ENCODE measurements at places on chromosomes 13 and 19.

GRCh38 chr19:43430142-43430710 lies 15.5 kb downstream of the TEX101 start:
- no peaks in the 10 kb centered on the region for H3K27me3 ChIP-seq
- no peak for DNase-seq
- H3K4me3 ChIP-seq: no peak overlapping the region
- H3K4me1 ChIP-seq: peaks cover 9% of the 10 kb centered on the region
- no peak overlapping the region for H3K27ac ChIP-seq

- no peak overlapping the region for H3K4me3 ChIP-seq
- no peak overlapping the region for H3K27ac ChIP-seq
- no peaks in the 10 kb centered on the region for H3K36me3 ChIP-seq
These were observed 11.4 kb upstream of the IGFL1 start for GRCh38 chr19:46218160-46218559.

- H3K36me3 ChIP-seq: no peaks in the 10 kb centered on the region
- H3K4me3 ChIP-seq: no peak overlapping the region
- no peaks in the 10 kb centered on the region for H3K27me3 ChIP-seq
- peaks cover 68% of the 10 kb centered on the region for H3K4me1 ChIP-seq
- DNase-seq: no peak
- H3K27ac ChIP-seq: no peak overlapping the region
These were observed 23.5 kb downstream of the ACTN4 start for GRCh38 chr19:38670921-38671398.

GRCh38 chr19:38277969-38278680 lies 13.8 kb downstream of the SPINT2 start:
- no peak overlapping the region for H3K4me3 ChIP-seq
- no peak overlapping the region for H3K27ac ChIP-seq
- no peaks in the 10 kb centered on the region for H3K4me1 ChIP-seq
- no peaks in the 10 kb centered on the region for H3K36me3 ChIP-seq
- DNase-seq: no peak
- no peaks in the 10 kb centered on the region for H3K27me3 ChIP-seq

GRCh38 chr13:23018143-23018542 lies 162.6 kb upstream of the SGCG start:
- H3K27me3 ChIP-seq: no peaks in the 10 kb centered on the region
- DNase-seq: no peak
- no peak overlapping the region for H3K4me3 ChIP-seq
- H3K4me1 ChIP-seq: no peaks in the 10 kb centered on the region

DNA sequence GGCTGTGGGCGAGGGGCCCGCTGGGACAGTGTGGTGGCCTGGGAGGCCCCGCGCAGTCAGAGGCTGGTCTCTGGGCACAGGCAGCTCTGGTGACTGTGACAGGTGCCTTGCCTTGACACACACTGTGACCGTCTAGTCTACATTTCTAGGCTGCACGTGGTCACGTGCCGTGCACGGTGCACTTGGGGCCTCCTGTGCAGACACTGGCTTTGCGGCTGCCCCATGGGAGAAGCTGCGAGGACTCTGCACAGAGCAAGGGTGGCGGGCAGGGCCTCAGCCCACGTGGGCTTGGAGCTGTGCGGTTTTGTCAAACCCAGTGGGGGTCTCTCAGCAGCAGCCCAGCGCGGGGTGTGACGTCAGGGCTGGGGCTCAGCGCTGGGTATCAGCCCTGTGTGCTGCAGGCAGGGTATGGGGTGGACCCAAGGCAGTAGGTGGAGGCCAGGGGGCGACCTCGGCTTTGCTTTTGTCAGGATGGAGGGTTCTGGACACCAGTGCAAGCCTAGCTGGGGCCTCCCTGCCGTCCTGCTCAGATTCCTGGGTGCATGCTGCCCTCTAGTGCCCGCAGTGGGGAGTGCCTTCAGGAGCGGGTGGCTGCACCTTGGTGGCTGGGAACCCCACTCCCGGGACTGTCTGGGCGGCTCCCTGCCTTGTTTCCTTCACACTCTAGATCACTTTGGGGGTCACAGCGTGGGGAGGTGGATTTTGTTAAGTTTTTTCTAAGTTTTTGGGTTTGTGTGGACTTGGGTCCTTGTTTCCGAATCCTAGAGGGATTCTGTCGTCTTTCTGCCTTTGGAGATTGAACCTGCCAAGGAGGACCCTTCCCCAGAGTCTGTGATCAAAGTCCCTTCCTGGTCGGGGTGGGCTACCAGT lies 62.6 kb downstream of the KDM4B start:
- no peaks in the 10 kb centered on the region for H3K27me3 ChIP-seq
- DNase-seq: peak; percentile 71
- H3K27ac ChIP-seq: no peak overlapping the region

DNA sequence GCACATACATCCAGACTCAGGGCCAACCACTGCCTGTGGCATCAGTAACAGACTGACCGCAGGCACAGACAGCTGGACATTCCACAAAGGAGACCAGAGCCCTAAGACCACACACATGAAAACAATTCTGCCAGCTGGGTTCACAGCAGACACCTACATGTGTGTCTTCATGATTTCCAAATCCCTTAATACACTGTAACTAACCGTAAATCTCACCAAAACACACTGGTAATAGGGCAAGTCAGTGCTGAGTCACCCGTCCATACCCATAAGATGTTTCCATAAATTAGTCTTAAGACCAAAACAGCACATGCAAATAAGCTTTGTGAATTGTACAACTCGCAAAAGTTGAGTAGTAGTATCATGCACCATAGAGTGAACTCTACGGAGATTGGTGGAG lies 65.4 kb downstream of the TUBGCP3 start:
- DNase-seq: no peak
- no peaks in the 10 kb centered on the region for H3K27me3 ChIP-seq
- peaks cover 15% of the 10 kb centered on the region for H3K36me3 ChIP-seq
- no peaks in the 10 kb centered on the region for H3K4me1 ChIP-seq

DNA sequence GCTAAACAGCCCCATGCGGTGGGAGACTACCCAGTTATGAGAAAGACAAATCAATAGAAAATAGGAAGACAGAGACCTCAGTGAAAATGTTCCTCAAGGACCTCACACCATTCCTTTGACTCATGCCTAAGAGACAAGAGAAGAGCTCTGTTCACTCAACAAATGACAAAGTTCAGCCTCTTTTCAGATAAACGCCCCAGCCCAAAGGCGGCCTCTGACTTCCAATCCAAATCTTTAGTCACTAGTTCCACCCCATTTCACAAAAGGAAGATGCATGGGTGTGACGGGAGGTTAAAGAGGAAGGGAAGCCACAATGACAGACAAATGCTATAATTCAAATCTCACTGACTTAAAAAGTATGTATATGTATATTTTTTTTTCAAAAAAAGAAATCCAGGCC lies 8.1 kb downstream of the CARS2 start:
- H3K4me1 ChIP-seq: peaks cover 6% of the 10 kb centered on the region
- no peaks in the 10 kb centered on the region for H3K27me3 ChIP-seq
- H3K4me3 ChIP-seq: no peak overlapping the region
- H3K27ac ChIP-seq: no peak overlapping the region
- H3K36me3 ChIP-seq: peaks cover 30% of the 10 kb centered on the region
- no peak for DNase-seq

DNA sequence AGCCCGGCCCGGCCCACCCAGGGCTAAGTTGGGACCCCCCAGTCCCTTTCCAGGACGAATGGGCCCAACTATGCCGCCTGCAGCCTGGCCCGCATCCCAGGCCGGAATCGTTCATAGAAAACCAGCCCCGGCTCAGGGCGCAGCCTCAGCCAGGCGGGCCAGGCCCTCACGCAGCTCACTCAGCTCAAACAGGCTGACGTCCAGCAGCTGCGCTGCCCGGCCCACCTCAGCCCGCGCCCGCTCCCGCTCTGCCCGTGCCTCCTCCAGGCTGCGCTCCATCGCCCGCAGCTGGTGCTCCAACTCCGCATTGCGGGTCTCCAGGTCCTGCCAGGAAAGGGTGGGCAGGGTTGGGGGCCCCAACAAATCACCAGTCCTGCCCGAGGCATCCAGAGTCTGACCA lies 9.8 kb downstream of the DDX49 start:
- peaks cover 10% of the 10 kb centered on the region for H3K36me3 ChIP-seq
- H3K4me3 ChIP-seq: no peak overlapping the region
- H3K27me3 ChIP-seq: no peaks in the 10 kb centered on the region
- peaks cover 4% of the 10 kb centered on the region for H3K4me1 ChIP-seq
- DNase-seq: no peak
- no peak overlapping the region for H3K27ac ChIP-seq

- H3K27me3 ChIP-seq: no peaks in the 10 kb centered on the region
- H3K36me3 ChIP-seq: peaks cover 4% of the 10 kb centered on the region
- H3K4me3 ChIP-seq: no peak overlapping the region
- H3K4me1 ChIP-seq: no peaks in the 10 kb centered on the region
- no peak for DNase-seq
These were observed 10.3 kb upstream of the STRN4 start for GRCh38 chr19:46756544-46756888.

- no peaks in the 10 kb centered on the region for H3K36me3 ChIP-seq
- DNase-seq: no peak
- no peak overlapping the region for H3K27ac ChIP-seq
- H3K27me3 ChIP-seq: no peaks in the 10 kb centered on the region
- H3K4me1 ChIP-seq: no peaks in the 10 kb centered on the region
- no peak overlapping the region for H3K4me3 ChIP-seq
These were observed 133.7 kb downstream of the RAP2A start for GRCh38 chr13:97567510-97568243.

DNA sequence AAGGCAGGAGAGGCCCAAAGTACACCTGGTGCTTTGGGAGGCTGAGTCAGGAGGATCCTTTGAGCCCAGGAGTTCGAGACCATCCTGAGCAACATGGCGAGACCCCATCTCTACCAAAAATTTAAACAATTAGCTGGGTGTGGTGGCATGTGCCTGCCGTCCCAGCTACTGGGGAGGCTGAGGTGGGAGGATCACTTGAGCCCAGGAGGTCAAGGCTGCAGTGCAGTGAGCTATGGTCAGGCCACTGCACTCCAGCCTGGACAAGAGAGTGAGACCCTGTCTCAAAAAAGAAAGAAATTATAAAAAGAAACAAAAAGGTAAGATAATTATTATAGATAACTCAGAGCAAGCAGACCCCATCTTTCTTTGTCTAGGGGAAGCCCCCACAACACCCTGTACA lies 1.9 kb downstream of the HOMER3 start:
- H3K4me1 ChIP-seq: peaks cover 6% of the 10 kb centered on the region
- peaks cover 5% of the 10 kb centered on the region for H3K27me3 ChIP-seq
- no peaks in the 10 kb centered on the region for H3K36me3 ChIP-seq

- no peaks in the 10 kb centered on the region for H3K36me3 ChIP-seq
- H3K4me1 ChIP-seq: no peaks in the 10 kb centered on the region
- H3K27me3 ChIP-seq: no peaks in the 10 kb centered on the region
- no peak overlapping the region for H3K27ac ChIP-seq
- H3K4me3 ChIP-seq: no peak overlapping the region
- no peak for DNase-seq
These were observed 647.1 kb upstream of the SLITRK6 start for GRCh38 chr13:86446311-86446710.

- no peak overlapping the region for H3K27ac ChIP-seq
- no peak overlapping the region for H3K4me3 ChIP-seq
- H3K36me3 ChIP-seq: no peaks in the 10 kb centered on the region
These were observed 1181.9 kb downstream of the OLFM4 start for GRCh38 chr13:54210397-54211049.

- no peaks in the 10 kb centered on the region for H3K27me3 ChIP-seq
- DNase-seq: peak; percentile 76
These were observed 61.4 kb upstream of the NFIC start for GRCh38 chr19:3304871-3305423.

- H3K4me3 ChIP-seq: no peak overlapping the region
- no peak for DNase-seq
- H3K4me1 ChIP-seq: peaks cover 57% of the 10 kb centered on the region
- peaks cover 22% of the 10 kb centered on the region for H3K36me3 ChIP-seq
- H3K27me3 ChIP-seq: no peaks in the 10 kb centered on the region
These were observed 6.3 kb downstream of the ARGLU1 start for GRCh38 chr13:106561551-106562170.

DNA sequence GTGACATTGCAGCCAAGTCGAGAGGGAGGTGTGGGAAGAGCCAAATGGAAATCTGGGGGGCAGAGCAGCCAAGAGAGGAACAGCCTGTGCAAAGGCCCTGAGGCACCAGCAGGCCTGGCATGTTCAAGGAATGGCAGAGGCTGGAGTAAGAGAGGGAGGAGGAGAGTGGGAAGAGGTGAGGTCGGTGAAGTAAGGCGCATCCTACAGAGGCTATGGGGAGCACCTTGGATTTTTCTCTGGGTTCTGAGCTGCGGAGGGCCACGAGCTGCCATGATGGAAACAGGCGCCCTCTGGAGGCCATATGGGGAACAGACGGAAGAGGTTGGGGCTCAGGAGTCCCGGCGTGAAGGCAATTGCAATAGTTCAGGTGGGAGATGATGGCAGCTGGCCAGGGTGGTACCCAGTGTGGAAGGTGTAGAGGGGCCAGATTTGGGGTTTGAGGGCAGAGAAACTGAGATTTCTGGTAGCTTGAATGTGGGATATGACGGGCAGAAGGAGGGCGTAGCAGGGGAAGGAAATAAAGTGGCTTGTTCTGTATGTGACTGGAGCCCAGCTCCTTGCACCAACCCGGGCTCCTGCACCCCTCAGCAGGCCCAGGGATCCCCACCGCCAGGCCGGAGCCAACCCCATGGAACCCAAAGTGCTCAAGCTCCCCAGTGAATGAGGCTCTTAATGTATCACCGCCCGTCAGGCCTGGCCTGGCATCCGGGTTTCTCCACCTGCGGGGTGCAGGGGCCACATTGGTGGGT lies 20.5 kb upstream of the STRN4 start:
- H3K4me3 ChIP-seq: no peak overlapping the region
- H3K4me1 ChIP-seq: no peaks in the 10 kb centered on the region
- no peak overlapping the region for H3K27ac ChIP-seq
- no peaks in the 10 kb centered on the region for H3K36me3 ChIP-seq
- H3K27me3 ChIP-seq: no peaks in the 10 kb centered on the region

DNA sequence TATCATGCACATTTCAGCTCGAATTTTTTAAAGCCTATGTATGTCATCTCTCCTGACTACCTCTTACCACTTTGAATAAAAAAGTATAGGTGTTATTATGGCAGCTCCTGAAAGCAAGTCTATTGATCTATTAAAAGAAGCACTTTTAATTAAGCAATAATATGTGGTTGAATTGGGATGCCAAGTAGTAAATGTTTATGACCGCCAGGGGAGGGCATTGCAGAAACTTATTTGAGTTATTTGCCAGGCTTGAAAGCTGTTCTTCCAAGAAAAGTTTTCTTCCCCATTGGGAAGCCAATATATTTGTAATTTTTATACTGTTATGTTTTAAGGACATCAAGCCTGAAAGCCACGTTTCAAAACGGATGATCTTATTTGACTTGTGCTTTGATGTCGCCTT lies 88.1 kb upstream of the SOX21 start:
- H3K4me3 ChIP-seq: no peak overlapping the region
- no peaks in the 10 kb centered on the region for H3K27me3 ChIP-seq
- H3K27ac ChIP-seq: no peak overlapping the region
- H3K4me1 ChIP-seq: no peaks in the 10 kb centered on the region
- no peaks in the 10 kb centered on the region for H3K36me3 ChIP-seq

- DNase-seq: no peak
- peaks cover 16% of the 10 kb centered on the region for H3K4me1 ChIP-seq
- H3K4me3 ChIP-seq: no peak overlapping the region
- no peaks in the 10 kb centered on the region for H3K27me3 ChIP-seq
- no peak overlapping the region for H3K27ac ChIP-seq
- H3K36me3 ChIP-seq: no peaks in the 10 kb centered on the region
These were observed 4.7 kb upstream of the ASF1B start for GRCh38 chr19:14141041-14141440.

DNA sequence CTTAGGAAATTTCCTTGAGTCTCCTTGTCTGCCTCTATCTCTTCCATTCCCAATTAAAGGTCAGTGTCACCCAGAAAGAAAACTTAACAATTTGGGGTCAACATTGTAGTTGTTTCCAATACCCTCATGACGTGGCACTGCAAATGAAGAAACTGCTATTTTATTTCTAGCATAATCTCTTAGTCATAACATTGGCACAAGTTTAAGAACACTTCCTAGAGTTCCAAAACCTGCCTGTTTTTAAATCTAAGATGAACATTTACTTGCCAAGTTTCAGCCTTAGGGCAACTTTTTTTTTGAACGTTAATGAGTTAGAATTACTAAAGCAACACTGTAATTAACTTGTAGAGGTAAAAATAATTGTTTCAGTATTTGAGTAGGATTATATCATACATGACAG lies 108.0 kb downstream of the LMO7 start:
- H3K27ac ChIP-seq: no peak overlapping the region
- no peak overlapping the region for H3K4me3 ChIP-seq
- H3K4me1 ChIP-seq: no peaks in the 10 kb centered on the region

Measured in CD8-positive, alpha-beta memory T cell (primary cell).